ENCODE measurements at places on chromosomes 3 and 15. TPM values are rescaled to one million over a fixed set of nuclear protein-coding genes. Genes with fewer than 3 reads are reported as not detected.

DNA sequence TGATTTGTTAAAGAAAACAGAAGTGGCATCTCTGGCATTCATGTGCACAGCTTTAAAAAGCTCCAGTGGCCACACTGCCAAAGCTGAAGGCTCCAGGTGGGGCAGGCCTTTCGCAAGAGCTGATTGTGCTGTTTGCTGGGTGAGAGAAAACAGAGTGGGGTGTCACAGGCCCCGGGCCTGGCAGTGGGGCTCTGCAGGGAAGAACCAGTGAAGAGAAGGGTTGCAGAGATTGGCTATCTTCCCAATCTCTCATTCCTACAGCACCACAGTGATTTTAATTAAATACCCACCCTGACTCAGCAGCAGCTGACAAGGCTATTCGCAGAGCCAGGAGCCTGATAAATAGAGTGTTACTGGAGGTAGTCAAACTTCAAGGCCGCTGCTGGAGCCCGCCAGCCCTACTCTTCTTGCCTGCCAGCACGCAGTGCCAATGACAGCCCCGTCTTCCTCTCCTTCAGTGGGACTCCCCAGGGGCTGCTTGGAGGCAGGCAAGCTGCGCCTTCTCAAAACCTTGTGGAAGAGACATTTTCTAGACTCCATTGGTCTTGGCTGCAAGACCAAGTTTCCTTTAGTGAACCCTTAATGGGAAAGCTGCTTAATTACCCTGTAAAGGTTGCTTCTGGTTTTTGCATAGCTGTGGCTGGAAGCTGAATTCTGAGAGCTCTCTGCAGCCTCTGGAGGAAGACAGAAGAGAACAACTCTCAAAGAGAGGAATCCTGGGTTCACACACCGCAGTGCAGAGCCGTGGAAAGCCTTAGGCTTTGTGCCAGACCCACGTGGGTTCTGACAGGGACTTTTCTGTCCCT lies 225.8 kb upstream of the SLCO3A1 start:
- H3K27ac ChIP-seq: peak overlapping the region; percentile 26
- DNase-seq: peak; percentile 27
- no peak overlapping the region for H3K4me3 ChIP-seq
- no peaks in the 10 kb centered on the region for H3K36me3 ChIP-seq

DNA sequence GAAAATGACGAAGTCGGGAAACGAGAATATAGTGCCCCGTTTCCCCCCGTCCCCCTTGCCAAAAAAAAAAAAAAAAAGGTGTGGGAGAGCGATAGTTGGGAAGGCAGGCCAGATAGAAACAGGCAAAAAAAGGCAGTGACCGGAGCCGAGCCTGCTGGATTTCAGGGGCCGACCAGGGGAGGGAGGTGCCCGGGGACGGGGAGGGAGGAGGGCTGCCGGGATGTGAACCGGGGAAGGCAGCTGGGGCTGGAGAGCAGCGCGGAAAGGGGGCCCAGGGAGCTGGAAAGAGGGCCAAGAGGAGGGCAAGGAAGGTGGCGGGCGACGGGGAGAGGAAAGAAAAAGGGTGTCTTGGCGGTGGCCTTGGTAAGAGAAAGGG lies 837 bp downstream of the LRRN1 start:
- no peak for DNase-seq
- H3K4me1 ChIP-seq: no peaks in the 10 kb centered on the region
- peak overlapping the region; percentile 39 for H3K4me3 ChIP-seq
- H3K27ac ChIP-seq: peak overlapping the region; percentile 73
- no peaks in the 10 kb centered on the region for H3K27me3 ChIP-seq

The TGM5 gene
- 3.1 TPM for total RNA-seq

- no peak overlapping the region for H3K4me3 ChIP-seq
- no peak overlapping the region for H3K27ac ChIP-seq
- no peaks in the 10 kb centered on the region for H3K4me1 ChIP-seq
- no peak for DNase-seq
- no peaks in the 10 kb centered on the region for H3K36me3 ChIP-seq
Observed at GRCh38 chr15:57189466-57189865, 186.8 kb upstream of the CGNL1 start.

The TIGIT gene
- total RNA-seq: 0.33 TPM

All from breast epithelium (tissue), 4 donors.